ENCODE measurements at places on chromosomes 11 and 22.

GRCh38 chr11:9133956-9134355 lies 42.6 kb upstream of the SCUBE2 start:
- DNase-seq: no peak

- DNase-seq: no peak
Observed at GRCh38 chr11:50088231-50088630, 55.6 kb downstream of the OR4C45 start.

DNA sequence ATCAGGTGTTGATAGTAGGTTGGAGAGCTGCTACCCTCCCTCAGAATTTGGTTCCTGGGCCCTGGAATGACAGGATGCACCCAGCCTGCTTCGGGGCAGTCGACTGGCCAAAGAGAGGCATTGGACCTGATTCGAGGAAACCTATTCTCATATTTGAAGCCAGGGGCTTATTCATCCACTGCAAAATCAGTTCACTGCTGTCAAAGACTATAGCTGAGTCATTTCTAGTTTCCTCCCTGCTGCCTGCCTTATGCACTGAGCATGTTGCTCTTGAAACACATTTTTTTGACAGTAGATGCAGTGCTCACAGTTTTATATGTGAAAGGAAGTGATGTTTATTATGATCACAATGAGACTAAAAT lies 565.4 kb downstream of the ETS1 start:
- DNase-seq: no peak

GRCh38 chr11:129209891-129210830 lies 18.0 kb upstream of the ARHGAP32 start:
- no peak for DNase-seq

DNA sequence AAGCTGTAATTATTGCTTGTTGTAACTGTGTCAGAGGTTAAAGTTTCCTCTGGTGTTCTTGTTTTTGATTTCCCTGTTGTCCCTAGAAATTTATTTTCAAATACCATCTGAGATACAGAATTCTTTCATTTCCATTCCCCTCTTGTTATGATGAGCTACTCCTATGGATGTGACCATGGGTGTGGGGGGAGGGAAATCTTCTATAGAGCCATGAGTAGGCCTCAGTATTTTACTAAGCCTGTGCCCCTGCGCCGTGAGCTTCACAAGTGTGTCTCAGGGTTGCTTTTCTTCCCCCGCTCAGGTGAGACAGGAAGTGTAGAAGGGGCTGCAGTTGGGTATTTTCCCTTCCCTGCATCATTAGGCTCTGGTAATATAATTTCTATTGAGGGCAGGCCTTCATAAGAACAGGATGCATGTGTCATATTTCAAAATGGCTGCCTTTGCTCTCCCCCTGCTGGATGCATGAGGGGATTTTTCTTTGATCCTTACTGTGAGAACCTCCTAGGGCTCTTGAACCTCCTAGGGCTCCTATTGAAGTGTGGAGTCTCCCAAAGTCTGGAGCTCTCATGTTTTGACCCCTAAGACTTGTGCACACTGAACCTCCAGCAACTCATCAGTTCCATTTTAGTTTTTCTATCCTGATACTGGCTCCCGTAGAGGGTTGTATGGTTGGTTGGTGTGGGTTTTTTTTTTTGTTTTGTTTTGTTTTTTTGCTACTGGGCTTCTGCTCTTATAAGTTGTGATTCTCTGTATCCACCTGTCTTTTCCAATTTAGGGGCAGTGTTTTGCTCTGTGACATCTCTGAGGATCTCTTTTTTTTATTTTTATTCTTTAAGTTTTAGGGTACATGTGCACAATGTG lies 658.2 kb downstream of the NTM start:
- DNase-seq: peak; percentile 61

GRCh38 chr11:63488789-63489188 lies 2.2 kb downstream of the PLAAT5 start:
- no peak for DNase-seq

GRCh38 chr11:99117603-99118002 lies 96.9 kb downstream of the CNTN5 start:
- DNase-seq: no peak

DNA sequence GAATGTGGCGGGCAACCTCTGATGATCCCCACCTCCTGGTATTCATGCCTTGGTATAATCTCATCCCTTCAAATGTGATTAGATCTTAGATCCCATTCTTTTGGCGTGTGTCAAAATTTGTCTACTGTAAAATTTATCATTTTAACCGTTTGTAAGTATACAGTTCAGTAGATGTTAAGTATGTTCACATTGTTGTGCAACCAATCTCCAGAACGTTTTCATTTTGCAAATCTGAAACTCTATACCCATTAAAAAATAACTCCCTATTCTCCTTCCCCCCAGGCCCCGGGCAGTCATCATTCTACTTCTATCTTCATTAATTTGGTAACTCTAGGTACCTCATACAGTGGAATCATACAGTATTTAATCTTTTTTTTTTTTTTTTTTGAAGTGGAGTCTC lies 159.0 kb downstream of the LDLRAD3 start:
- DNase-seq: no peak

GRCh38 chr22:47032956-47033647 lies 270.7 kb downstream of the TBC1D22A start:
- peak; percentile 62 for DNase-seq

DNA sequence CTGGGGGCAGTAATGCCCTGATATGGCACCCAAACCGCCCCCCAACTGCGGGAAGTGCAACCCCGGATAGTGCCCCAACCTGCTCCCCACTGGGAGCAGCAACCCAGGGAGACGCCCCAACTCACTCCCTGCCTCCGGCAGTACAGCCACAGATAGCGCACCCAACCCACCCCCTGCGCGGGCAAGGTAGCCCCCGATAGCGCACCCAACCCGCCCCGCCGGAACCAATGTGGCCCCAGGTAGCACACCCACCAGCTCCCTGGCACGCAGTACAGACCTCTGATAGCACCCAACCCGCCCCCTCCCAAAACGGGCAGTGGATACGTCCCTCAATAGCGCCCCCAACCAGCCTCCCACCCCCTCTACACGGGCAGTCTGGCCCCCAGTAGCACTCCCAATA lies 3.8 kb upstream of the RFPL3 start:
- DNase-seq: no peak

GRCh38 chr11:20097319-20098221 lies 62.7 kb downstream of the DBX1 start:
- no peak for DNase-seq

DNA sequence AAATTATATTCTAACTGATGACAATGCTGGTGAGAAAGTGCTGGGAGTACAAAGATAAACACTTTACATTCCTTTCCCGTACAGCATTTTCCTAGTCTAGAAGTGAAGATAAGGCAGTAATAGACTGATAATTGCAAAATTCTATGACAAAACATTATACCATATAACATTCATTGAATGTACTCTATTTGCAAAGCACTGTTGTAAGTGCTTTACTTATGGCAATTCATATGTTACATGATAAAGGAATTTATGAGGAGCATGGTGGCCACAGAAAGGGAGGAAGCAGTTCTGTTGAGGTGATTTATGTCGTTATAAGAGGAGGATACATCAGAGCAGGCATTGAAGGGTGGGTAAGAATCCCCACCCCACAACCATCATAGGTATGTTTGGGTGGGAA lies 434.8 kb downstream of the RAB38 start:
- no peak for DNase-seq

DNA sequence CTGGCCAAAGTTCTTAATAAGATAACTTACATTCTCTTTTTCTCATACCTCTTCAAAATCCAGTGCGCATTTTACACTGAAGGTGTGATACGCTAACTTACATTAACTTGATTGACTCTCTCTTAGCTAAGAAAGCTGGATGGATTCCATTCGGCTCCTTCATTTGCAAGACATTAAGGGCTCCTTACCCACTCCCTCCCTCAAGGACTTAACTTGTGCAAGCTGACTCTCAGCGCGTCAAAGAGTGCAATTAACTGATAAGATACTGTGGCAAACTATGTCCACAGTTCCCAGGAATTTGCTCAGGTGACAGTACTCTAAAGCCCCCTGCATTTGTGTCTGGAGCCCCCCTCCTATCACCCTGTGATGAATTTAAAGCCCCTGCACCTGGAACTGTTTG lies 6.4 kb upstream of the RFPL1 start:
- DNase-seq: no peak

DNA sequence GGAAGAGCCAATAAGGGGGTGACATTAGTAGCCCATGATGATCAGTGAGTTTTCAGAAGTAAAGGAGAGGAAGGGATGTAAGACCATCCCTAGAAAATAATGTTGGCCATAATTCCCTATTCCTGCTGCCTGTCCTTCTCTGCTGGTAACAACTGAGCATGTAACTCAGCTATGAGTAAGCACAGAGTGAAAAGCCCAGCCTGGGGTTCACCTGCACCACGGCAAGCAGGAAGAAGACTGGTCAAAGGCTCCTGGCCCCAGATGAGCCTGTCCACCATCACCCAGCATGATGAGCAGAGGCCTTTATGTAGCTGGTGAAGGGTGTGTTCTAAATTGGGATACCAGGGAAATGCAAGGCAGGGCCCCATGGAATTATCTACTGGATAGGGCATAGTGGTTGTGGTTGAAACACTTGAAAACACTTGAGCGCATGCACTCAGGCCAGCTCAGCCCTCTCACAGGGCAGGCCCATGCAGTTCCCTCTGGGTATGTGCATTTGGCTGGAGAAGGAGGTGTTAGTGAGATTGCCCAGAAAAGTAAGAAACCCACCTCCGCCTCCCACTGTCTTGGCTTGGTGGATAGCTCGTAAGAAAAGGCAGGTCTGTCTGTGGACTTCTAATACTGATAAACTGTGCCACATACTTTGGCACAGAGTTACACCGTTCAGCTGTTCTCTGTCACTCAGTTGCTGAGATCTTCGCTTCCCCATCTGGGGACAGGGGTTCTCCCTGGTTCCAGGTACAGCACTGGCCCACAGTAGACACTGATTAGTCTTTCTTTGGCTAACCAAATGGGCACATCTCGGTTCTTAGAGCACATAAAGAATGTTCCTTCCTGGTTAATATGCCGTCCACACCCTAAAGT lies 86.8 kb downstream of the AMOTL1 start:
- no peak for DNase-seq

DNA sequence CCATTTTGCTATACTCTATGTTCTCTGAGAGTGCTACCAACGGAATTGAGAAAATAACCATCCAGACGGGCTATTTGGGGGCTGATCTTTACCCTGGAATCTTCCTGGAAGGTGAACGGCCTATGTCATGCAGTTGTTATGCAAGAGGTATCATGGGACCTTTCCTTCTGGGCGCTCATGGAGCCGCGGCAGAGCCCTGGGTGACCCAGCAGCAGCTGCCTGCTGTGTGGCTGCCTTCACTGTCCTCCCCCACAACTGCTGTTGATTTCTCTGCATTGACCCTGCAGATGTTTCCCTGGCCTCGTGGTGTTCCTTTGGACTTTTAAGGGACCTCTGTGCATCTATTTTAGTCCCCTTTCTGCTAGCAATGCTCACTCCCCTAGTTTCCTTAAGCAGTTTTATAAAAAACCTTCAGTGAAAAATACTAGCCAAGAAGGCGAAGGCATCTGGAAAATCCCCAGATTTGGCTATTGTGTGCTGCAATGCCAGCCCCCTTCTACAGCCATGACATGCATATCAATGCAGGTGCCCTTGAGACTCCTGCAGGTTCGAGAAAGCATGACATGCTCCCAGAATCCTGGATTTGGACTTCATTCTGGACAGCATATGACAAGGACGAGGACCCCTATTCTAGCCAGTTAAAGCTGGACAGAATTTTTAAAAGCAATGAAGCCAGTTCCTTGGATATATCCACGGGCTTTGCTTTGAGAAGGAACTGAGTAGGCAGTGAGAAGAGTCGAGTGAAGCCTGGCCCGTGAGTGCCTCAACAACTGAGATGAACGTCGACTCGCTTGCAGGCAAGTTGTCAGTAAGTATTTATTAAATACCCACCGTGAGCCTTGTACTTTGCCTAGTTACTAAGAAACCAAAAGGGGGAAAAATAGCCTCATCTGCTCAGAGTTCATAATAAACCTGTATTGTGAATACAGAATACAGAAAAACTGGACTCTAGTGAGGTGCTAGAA lies at the start of gene SLC25A18:
SLC25A18 (plus strand) TSS at position 593 of the 965 bp plus-strand sequence. CDS start 16,447 bp downstream, outside the sequence.
- peak; percentile 39 for DNase-seq

DNA sequence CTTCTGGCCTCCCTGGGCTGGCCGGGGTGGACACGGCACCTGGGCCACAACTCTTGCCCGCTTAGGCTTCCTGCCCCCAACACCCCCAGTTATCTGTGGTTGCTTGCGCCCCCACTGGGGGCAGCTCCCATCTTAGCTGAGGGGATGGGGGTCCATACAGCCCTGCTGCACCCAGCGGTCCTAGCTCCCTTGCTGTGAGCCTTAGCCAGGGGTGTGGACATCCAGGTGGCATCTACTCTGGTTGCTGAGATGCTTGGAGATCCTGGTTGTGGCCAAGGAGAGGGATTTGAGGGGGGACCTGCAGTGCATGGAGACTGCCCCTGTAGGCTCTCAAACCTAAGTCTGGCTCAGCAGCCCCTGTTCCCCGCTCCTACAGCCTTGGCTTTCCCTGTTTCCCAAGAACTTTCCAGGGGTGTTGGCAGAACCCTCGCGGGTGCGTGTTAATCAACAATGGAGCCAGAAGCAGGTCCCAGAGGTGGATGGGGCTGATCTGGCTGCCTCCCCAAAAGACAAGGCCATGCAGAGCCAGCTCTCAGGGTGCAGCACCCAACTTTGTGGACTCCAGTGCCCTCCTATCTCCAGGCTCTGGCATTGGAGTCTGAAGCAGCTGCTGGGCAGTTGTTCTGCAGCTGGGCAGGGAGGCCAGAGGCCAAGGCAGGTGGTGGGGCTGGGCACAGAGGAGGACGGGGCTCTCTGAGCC lies 3.3 kb downstream of the KCNQ1 start:
- no peak for DNase-seq

GRCh38 chr11:75425422-75425821 lies 7.6 kb downstream of the KLHL35 start:
- no peak for DNase-seq

- no peak for DNase-seq
Observed at GRCh38 chr11:71221201-71221600, 31.2 kb downstream of the SHANK2 start.

GRCh38 chr11:72512956-72513355 lies 78.6 kb upstream of the CLPB start:
- DNase-seq: no peak

DNA sequence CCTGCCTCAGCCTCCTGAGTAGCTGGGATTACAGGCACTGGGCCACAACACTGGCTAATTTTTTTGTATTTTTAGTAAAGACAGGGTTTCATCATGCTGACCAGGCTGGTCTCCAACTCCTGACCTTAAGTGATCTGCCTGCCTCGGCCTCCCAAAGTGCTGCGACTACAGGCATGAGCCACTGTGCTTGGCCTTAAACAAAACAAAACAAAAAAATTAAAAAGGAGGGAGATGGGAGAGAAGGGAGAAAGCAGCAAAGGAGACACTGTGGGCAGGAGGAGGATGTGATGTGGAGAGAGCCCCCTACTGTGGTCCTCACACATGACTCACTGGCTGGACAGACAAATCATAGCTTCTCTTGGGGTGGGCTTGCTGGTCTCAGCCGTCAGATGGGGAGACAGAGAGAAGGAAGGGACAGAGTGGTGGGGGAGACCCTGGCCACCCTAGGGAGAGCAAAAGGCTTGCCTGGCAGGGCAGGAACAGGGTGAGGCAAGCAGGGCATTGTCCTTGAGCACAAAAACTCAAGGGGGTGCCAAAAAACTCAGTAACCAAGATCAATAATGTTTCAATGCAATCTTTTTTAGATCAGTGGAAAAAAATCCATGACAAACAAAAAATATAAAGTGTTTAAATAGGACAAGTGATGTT lies 31.6 kb downstream of the TPST2 start:
- no peak for DNase-seq

GRCh38 chr11:115774756-115775155 lies 270.5 kb upstream of the CADM1 start:
- no peak for DNase-seq

Measured in stomach (tissue), 19 donors.